ENCODE measurements at places on chromosomes 7 and 10.

- no peak for DNase-seq
Measured at GRCh38 chr7:121545418-121545817, 149.3 kb upstream of the FAM3C start.

GRCh38 chr7:45459476-45459875, 114.7 kb upstream of the ADCY1 start:
- DNase-seq, result peak; percentile 34

GRCh38 chr10:491667-492424, 197.6 kb downstream of the DIP2C start:
- no peak for DNase-seq

DNA sequence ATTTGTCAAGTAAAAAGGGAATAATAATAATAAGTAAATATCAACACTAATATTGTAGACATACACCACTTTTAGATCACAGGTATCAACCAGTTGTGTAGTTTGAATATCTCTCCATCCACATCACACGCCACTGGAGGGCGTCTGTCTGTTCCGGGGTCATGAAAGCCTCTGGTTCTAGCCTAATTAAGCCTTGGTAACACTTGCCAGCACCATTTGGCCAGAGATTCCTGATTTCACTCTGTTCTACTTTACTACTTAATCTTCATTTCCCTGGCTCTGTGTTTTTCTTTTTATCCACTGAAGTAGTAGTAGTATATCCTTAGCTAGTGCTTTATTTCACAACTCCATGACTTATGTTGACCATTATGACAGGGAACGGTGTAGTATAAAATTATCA, 285.6 kb upstream of the POM121L12 start:
- no peak for DNase-seq

DNA sequence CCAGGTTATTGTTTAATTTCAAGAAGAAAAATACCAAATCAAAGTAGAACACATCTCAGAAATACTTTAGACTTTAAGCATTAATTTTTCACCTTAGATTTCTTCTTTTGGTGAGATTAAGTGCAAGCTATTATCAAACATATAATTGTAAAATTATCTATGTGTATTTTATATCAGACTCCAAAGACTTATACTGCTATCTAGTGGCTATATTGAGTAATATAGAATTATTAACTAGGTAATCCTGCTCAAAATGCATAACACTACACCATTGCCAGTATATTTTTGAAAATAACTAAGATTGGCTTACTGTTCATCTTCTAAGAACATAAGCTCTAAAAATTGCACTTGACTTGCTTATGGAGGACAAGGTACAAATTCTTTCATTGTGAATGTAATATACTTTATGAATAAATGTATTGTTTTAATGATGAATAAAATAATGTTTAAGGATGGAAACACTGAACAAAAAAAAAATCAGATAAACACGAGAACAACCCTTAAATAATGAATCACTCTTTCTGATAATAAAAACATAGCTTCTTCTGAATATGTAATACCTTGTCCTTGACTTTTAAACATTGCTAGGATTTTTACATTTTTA, 86.7 kb upstream of the GNAI1 start:
- no peak for DNase-seq

- no peak for DNase-seq
Measured at GRCh38 chr10:124728071-124728829, 15.9 kb downstream of the FAM53B start.

Measured in NCI-H146 (cell line).